EL (cell line): ENCODE measurements at places on chromosomes 16 and 17.

DNA sequence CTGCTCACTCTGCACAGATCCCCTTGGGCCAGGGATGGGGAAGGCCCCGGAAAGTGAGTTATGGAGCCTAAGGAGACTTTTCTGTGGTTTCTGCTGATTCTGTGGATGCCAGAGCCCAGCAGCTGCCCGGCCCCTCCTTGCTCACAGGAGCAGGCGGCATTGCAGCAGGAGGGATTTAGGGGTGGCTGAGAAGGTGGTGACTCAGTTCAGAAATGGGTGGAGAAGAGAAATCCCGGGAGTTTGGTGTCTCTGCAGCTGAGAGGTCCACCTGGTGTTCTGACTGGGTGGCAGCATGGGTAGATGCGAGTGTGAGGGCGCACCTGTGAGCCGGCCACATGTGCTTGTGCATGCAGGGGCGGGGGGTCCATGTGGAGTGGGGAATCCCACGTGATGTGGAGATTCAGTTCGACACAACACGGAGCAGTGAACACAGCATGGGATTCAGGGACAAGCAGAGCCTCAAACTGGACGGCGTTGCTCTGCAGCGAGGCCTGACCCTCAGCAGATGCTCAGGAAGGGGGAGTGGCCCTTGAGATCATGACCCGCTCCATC is 16.0 kb upstream of the SPPL2C start:
- peak; percentile 38 for DNase-seq

GRCh38 chr16:89705006-89705405 is 3.5 kb upstream of the SPATA2L start:
- DNase-seq: no peak

- no peak for DNase-seq
These were observed 60.7 kb upstream of the SREBF1 start for GRCh38 chr17:17897442-17897841.

GRCh38 chr16:58039829-58040495 is 14.4 kb downstream of the MMP15 start:
- no peak for DNase-seq

DNA sequence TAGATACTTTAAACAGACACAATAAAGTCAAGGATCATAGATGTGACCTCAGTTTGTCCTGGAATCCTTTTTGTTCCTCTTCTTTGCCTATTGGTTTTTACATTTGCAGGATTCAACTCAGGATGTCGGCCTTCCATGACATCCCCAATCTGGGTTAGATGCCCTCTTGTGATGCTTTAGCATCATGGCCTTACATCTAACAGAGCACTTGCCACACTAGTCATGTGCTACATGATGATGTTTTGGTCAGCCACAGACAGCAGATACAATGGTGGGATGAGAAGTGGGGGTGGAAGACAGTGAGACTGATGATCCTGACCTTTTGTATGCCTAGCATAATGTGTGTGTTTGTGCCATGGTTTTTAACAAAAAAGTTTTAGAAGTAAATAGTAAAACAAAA is 1.8 kb upstream of the SYNRG start:
- DNase-seq: no peak

- DNase-seq: no peak
These were observed 29.8 kb downstream of the LIG3 start for GRCh38 chr17:35010093-35010492.

DNA sequence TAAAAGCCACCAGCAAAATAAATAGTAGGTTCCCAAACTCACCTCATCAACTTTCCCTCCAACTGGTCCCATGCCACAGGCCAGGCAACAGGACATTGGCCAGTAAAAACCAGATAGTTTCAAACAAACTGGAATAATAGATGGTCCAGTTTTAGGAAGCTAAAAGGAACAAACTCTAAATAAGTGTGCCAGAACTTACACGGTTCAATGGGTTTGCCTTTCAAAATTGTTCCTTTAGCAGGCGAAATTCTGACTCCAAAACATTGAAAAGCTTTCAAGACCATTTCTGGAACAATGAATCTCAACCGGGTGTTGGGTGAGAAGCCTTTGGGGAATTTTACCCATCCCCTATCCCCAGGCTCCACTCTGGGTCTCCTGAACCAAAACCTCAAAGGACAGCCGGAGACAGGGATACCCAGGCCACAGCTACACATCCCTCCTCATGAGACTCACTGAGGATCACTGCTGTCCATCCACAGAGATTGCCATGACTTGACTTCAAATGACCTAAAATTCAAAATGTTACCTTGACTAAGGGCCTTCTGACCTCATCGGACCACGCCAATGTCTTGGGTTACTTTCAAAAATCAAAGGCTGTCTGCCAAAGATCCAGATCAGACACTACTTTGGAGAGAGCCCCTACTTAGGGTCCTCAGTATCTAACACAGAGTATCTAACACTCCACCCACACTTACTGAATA is 13.0 kb downstream of the AXIN2 start:
- DNase-seq: no peak

DNA sequence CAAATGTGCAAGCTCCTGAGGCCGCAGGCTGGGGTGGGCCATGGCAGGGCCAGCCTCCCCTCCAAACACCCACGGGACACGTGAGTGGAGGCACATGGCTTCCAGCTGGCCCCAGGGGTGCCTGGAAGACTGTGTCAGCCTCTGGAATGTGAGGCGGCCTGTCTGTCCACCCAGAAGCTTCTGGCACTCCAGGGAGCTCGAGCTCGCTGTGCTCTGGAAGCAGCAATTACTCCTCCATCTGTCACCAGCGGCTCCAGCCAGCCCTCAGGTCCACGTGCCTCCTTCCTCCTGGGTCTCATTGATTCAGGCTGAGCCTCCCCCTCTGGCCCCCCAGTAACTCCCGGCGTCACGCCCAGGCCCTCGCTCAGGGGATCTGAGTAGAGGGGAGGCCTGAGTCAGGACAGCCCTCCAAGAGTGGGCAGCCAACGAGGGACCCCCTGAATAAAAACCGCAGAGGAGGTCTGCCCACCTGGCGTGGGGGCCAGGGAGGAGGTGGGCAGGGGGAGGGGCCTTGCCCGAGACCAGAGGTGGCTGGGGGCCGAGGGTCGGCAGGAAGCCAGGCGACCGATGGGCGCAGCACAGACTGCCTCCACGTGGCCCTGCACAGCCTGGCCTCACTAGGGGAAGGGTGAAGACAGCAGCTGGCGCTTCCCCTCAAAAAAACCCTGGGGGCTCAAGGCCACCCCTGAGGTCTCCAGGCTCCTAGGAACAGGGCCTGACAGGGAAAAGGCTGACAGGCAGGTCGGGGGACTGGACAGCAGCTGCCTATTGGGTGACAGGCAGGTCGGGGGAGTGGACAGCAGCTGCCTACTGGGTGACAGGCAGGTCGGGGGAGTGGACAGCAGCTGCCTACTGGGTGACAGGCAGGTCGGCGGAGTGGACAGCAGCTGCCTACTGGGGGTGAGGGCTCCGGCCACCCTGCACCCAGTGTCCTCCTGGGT is 11.9 kb downstream of the PIEZO1 start:
- DNase-seq: peak; percentile 96

GRCh38 chr17:21167303-21167702 is 40.5 kb downstream of the DHRS7B start:
- DNase-seq: peak; percentile 12

GRCh38 chr16:85616607-85617321 is 3.6 kb downstream of the GSE1 start:
- DNase-seq: no peak

DNA sequence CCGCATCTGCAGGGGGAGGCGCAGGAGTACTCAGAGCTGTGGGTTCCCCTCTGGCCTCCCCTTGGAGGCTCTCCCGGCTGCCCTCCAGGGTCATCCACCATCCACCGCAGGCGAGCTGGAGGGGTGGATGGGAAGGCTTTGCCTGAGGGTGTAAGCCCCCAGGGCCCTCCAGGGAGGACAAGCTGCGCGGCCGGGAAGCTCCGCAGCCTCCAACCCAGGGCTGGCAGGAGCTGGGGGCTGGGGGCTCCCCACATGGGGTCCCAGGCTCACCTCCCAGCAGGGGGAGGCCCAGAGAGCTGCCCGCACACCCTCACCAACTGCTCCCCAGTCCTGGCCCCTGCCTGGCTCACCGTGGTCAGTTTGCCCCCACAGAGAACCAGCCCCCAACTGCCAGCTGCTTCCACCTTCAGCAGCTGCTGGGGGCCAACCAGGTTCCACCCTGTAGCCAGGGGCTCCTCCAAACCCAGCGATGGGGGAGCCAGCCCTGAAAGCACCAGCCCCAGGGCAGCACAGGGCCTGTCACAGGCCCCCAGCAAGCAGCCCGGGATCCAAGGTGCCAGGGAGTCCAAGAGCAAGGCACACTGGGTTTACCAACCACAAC is 19.8 kb upstream of the CHMP6 start:
- no peak for DNase-seq

GRCh38 chr17:67359960-67360791 is 6.2 kb downstream of the PSMD12 start:
- DNase-seq: peak; percentile 30

- DNase-seq: no peak
These were observed 18.3 kb downstream of the PSME3IP1 start for GRCh38 chr16:57167538-57167937.

DNA sequence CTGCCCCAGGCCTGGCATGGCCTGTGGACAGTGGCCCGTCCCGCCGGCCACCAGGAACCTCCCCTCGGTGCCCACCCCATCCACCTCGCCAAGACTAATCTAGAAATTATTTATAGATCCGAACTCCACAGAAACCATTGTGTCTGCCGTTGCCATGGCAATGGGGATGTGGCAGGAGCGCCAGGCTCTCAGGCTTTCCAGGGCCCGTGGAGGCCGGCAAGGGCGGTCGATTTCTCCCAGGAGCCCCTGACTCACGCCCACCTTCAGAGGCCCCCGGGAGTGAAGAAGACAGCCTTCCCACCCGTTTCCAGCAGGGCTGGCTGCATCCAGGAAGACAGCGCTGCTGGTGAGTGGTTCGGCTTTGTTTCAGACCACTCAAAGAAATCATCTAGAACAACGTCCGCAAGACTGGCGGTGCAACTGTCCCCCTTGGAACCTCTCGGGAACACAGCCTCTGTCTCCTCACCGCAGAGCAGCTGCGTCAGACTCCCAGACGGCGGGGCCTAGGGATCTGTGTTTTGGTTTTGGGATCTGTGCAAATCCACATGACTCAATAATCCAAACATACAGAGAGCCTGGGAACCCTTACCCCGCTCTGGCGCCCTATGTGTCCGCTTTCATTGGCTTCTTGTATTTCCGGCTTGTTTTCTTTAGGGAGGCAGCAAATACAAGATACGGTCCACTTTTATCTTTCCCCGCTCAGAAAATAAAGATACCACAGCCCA is 48.5 kb upstream of the ZCCHC14 start:
- peak; percentile 55 for DNase-seq

DNA sequence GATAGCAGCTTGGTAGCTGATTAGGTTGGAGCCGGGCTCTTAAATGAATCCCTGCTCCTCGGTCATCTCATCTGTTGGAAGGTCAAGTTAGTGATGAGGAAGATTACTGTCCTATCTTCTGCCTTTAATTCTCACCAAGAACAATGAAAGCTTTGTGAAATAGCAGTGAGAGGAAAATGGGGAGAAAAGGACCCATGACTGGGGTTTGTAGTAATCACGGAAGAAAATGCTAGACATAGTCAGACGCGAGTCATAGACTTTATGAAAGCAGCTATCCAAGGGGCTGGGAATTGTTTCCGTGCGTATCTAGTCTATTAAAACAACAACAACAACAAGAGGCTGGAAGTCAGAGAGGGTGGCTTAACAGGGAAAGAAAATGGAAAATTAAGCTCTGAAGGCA is 18.3 kb downstream of the PIK3R5 start:
- peak; percentile 31 for DNase-seq

DNA sequence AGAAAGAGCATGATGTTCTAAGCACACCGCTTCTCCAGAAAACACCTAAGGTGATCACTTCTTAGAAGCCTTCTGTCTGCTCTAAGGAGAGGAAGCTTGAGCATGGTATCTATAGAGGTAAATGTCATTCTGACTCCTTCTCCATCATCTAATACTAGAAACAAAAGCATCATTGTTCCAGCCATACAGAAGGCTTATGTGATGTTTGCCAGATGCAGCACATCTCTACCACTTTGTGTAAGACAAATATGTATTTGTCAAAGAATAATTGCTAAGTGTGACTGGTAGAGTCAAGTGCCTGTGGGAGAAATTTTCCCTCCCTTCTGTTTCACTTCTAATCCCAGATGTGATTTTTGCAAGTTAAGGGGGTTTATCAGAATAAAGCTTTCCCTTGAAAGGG is 217.1 kb downstream of the HS3ST3A1 start:
- no peak for DNase-seq

- peak; percentile 97 for DNase-seq
These were observed 23.2 kb downstream of the MAP3K14 start for GRCh38 chr17:45293413-45294211.

DNA sequence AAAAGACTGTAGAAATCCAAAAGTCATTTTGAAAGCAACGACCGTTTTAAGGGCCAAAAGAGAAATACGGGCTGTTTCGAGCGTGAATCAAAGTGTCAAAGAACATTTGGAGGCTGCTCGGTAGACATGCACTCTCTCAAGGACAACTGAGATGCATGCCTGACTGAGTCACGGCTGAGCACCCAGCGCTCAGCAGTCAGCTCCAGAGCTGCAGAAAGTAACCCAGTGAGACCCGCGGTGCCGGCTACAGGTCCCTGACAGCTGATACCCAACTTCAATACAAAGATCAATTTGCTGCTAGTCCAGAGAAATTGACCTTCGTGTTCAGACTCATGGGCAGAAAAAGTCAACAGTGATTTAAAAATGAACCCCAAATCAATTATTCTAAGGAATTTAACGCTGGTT is 214.9 kb downstream of the STX8 start:
- DNase-seq: peak; percentile 70

DNA sequence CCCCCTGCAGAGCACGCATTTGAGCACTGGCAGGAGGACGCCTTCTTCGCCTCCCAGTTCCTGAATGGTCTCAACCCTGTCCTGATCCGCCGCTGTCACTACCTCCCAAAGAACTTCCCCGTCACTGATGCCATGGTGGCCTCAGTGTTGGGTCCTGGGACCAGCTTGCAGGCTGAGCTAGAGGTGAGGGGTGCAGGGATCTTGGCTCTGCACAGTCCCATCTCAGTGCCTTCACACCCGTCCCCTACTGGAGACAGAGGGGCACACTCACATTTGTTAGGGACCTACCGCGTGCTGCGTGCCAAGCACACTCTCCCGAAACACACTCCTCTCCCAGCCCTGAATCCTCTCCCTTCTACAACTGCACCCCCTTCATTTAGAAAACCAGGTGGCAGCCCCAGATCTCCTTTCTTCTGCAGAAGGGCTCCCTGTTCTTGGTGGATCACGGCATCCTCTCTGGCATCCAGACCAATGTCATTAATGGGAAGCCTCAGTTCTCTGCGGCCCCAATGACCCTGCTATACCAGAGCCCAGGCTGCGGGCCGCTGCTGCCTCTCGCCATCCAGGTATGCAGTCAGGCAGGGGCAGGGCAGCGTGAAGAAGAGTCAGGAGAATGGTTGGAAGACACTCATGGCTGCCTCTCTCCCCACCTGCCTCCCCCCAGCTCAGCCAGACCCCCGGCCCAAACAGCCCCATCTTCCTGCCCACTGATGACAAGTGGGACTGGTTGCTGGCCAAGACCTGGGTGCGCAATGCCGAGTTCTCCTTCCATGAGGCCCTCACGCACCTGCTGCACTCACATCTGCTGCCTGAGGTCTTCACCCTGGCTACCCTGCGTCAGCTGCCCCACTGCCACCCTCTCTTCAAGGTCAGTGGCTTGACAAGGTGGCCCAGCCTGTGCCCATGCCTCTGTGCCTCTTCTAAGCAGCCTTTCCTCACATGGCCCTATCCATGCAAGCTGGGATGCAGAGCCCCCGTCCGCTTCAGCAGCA is 6.3 kb downstream of the ALOX15B start:
- DNase-seq: no peak
